ENCODE measurements at places on chromosomes 1 and 21.

DNA sequence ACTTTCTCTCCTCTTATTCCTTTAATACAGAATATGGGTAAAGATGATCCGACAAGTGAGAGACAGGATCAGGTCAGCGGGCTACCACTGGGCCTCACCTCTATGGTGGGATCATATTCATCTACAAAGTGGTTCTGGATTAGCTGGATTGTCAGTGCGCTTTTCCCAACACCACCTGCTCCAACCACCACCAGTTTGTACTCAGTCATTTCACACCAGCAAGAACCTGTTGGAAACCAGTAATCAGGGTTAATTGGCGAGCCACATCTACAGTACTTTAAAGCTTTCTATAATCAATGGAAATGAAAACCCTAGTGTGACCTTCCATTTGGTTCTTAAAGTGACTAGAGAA, 643 bp downstream of the NRAS start:
- no peak for DNase-seq

DNA sequence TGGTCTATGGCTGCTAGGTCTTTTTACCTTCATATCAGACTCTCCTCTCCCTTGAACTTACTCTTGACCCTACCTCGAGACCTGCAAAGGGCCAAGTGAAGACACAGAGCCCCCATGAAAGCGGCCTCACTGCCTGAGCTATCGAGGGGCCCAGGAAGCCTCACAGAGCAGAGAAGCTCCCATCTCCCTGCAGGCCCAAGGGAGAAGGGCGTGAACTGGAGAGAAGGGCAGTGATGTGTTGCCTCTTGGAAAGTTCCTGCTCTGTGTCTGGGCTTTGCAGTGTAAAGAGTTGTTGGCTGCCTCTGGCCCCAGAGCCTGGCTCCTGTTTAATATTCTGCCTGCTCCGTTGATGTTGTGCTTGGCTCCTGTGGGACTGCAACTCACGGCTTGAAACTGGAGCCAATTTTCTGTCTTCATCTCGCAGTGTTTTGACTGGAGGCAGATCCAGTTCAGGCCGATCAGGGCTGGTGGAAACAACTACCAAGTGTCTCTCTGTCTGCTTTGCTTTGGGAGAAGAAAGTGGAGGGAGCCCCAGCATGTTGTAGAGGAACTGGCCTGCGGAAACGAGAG, 4.3 kb downstream of the SERTAD4 start:
- DNase-seq: no peak

DNA sequence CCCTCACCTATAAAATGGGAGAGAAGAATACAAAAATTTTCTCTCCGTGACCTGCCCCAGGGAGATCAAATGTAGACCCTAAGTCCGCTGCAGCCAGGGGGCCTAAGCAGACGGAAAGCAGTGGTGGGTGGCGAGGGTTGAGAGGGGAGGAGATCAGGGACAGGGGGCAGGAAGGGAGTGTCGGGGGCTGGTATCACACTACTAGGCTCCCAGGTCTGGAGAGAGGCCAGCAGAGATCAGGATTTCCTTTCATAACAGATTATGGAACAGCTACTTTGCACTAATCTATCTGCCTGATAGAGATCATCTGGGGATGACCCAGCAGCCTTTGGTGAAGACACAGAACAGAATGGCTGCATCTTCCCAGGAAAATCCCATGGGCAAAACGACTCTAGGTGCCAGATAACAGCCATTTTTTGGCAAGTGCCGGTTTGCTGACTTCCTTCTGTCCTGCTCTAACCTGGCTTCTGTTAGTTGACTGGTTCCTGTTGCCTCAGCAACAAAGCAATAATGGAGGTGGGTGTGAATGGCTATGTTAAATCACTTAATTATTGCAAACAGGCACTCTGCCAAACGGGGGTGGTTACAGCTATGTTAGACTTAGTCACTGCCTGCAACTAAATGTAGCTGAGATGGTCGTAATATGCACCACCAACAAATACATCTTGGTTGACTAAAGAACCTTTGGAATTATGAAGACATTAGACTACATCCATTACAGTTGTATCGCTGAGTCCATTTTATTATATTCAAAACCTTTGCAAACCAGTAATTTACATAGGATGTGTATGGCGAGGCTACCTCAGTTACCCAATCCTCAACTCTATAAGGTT, 30.0 kb upstream of the EPS8L3 start:
- peak; percentile 66 for DNase-seq

DNA sequence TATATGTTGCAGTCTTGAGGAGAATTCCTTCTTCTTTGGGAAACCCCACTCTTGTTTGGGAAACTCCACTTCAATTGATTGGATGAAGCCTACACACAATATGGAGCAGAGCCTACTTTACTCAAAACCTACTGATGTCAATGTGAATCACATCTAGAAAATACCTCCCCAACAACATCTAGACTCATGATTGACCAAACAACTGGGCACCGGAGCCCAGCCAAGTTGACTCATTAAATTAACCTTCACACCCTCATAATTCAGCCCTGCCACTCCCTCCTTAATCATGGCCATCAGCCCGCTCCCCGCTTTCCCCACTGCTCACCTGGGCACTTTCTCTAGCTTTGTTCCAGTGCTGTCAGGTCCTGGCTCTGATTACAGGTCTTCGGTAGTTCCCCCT, 208.1 kb upstream of the MAP1LC3C start:
- DNase-seq: no peak

GRCh38 chr21:44449473-44450363, 5.6 kb upstream of the LRRC3 start:
- no peak for DNase-seq

DNA sequence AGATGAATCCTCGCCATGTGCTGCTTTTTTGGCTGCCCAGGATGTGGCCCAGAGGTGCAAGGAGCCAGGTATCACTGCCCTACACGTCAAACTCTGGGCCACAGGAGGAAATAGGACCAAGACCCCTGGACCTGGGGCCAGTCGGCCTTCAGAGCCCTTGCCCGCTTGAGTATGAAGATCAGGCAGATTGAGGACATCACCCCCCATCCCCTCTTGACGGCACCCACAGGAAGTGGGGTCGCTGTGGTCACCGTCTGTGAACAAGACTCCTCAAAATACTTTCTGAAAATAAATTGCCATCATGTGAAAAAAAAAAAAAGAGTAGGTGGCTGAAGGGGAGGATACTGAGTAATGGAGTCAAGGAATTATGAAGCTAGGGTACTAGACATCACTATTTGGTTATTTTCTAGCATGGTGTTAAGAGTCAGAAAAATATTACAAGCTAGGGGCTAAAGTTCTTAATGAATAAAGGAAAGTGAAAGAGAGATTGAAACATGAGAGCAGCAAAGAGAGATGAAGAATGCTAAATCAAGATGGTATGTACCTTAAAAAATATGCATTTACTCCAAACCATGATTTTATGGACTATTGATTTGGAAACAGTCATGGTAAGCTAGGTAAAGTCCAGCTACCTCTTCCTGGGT, 84.9 kb downstream of the CLEC20A start:
- DNase-seq: no peak

DNA sequence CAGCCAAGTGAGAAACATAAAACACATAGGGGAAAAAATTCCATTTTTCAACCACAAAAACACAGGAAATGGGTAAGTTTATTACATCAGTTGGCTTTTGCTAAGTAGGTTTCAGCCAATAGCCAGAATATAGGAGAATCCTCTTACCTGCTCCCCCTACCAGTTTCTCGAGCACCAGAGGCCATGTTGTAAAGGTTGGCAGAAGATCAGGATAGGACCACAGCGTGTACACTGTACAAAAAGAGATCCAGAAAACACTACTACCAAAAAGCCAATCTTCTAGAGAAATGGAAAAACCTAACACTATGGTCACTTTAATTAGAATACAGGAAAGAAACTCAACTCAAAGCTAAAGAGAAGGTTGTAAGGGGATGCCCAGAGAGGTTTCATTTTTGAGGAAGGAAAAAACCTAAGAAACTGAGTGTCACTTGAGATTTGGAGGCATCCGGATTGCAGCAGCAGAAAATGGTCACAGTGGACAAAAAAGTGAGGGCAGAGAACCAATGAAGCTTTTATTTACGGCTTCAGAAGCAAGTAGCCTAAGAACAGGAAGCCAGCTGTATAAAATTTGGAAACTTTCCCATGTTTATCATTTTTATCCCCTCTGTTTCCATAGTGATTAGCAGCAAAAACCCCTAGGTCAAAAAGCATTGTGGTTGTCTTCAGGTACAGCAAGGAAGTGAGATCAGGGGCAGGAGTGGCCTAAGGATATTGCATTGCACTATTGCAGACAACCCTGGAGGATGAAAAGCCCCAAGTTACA, 2.9 kb downstream of the EIF2D start:
- DNase-seq: no peak

GRCh38 chr1:213977486-213977842, 10.3 kb upstream of the PROX1 start:
- DNase-seq: no peak

GRCh38 chr1:222697203-222697602, 15.1 kb downstream of the AIDA start:
- DNase-seq: no peak

- peak; percentile 45 for DNase-seq
Measured at GRCh38 chr1:244603498-244603897, 49.4 kb upstream of the DESI2 start.

DNA sequence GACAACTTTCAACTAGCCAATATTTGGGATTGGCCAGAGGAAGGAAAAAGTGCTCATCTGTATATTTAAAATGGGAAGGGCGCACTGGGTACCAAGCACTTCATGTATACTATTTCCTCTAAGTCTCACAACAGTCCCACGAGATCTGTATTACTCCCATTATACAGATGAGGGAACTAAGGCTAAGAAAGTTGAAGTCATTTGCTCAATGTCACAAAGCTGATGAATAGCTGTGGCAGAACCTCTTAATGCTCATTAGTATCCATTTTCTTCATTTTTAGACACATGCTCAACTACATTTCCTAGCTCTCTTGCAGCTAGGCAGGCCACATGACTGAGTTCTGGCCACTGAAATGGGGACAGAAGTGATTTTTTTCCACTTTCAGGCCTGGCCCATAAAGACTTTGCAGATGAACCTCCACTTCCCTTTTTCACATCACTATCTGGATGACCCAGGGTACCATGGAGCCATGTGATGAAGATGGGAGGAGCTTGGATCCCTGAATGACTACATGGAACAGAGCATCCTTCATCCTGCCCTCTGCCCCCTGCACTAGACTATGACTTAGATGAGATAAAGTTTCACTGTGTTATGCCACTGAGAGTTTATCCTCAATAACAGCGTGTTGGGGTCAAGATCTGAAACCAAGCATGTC, 31.8 kb downstream of the ATF3 start:
- peak; percentile 53 for DNase-seq

DNA sequence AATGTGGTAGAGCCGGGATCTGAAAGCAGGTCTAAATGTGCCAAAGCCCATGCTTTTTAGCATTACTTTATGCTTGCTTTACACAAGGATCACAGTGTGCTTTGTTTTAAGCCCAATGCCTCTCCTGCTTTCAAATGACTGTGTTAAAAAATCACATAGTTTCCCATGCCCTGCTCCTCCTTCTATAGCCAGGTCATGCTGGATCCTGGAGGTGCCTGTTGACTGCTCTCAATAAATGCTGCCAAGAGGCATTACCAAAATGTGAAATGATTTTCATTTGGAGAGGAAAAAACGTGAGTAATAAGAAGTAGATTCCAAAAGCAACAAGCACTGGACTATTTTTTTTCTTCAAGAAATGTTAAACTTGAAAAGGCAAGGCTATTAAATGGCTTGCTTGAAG, 420.7 kb upstream of the USP24 start:
- no peak for DNase-seq

GRCh38 chr1:226579781-226580323, 31.3 kb downstream of the STUM start:
- no peak for DNase-seq

- peak; percentile 74 for DNase-seq
Measured at GRCh38 chr1:109112056-109112651, 1.8 kb upstream of the ELAPOR1 start.

- no peak for DNase-seq
Measured at GRCh38 chr1:192628396-192629057, 7.4 kb upstream of the RGS13 start.

DNA sequence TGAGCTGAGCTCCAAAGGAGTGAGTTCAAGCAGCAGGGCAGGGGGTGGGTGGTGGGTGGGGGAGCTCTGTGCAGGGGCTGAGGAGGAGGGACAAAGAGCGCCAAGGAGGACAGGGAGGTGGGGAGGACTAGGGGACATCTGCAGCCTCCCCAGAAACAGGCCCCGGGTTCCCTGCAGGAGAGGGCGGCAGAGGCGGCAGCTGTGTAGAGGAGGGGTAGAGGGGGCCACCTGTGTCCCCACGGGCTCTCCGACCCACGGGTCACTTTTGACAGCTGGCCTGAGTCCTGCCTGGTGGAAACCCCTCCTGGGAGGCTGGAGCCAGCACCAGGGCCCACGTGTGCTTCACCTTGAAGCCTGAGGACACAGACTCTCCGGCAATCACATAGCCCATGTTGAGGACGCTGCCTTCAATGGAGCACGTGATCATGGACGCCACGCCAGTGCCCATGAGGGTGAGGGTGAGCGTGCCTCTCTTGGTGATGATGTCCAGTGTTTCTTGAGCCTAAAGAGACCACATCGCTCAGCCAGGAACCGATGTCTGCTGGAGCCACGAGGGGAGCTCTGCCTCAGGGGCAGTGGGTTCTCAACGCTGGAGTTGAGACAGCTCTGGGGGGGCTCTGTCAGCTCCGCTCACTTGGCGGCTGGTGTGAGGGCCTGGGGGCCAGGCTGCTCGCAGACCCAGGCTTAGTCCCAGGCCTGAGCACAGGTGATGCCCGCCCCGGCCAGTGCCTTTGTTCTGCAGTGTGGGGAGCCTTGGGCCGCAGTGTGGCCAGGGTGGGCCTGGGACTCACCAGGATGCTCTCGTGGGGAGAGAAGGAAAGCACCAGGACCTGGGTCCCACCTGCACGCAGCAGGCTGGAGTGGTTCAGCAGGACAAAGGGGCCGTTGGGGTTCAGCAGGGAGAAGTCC, 6.6 kb upstream of the TMEM52 start:
- DNase-seq: no peak

DNA sequence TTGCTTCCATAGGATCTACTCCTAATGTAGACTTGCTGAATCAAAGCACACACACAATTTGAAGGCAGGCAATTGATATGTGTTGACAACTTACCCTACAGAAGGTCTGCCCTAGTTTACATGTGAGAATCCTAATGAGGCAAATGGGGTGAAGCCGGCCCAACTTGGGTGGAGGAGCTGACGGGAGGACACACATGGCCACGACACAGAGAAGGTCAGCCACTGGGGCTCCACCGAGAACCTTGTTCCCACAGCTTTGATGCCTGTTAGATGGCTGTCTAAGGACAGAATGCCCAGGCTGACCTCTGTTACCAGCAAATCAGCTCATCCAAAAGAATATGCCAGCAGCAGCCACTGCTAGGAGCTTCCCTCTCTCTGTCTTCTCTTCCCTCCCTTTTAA, 1.5 kb upstream of the PLA2G2D start:
- DNase-seq: no peak

GRCh38 chr1:7207875-7208646, 422.8 kb downstream of the CAMTA1 start:
- peak; percentile 62 for DNase-seq

- no peak for DNase-seq
Measured at GRCh38 chr1:2528016-2528415, 1.6 kb upstream of the PANK4 start.

All from KBM-7 (cell line).